ENCODE measurements at places on chromosomes 4 and X. TPM values are rescaled to one million over a fixed set of nuclear protein-coding genes. Genes with fewer than 3 reads are reported as not detected.

L1CAM gene
- total RNA-seq: 16.6 TPM

- DNase-seq: no peak
Observed at GRCh38 chrX:15072880-15073279, 197.0 kb downstream of the ASB9 start.

DNA sequence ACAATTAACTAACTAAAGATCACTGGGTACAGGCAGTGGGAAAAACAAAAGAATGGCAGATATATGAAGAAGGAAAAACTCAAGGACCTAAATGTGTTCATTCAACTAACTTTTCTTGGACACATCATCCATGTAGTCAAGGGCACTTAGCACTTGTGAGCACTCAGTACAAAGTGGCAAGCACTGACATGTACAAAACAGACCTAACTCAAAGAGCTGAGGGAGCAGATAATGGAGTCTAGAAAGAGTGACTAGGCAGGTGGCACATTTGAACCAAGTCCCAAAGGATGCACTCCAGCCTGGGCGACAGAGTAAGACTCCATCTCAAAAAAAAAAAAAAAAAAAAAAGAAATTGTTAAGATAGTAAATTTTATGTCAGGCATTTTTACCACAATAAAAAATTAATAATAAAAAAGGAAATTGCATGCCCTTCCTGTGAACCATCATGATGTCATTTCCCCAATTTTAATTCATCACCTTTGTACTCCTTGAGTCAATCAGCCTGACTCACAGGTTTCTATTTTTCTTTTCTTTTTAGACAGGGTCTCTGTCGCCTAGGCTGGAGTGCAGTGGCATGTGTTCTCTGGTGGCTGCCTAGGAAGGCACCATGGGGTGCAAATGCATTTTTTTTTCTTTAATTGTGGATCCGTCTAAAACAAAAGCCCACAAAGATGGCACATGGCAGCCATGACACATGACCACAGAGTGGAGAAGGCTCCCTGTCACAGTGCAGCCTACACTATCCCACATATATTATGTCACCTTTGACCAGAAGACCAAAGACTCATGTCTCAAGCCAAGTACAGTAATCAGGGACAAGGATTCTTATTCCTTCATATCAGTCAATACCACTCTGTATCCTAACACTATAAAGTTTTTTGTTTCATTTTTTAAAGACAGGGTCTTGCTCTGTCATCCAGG, 91.9 kb downstream of the CHST7 start:
- no peak for DNase-seq

GRCh38 chr4:11710453-11711093, 281.9 kb upstream of the HS3ST1 start:
- no peak for DNase-seq

- DNase-seq: no peak
Observed at GRCh38 chr4:9847968-9848748, 66.7 kb downstream of the DRD5 start.

RPS6KA6 gene
- 2.3 TPM for total RNA-seq

GRCh38 chr4:83054928-83055327, 19.9 kb downstream of the COPS4 start:
- DNase-seq: no peak

- DNase-seq: no peak
Observed at GRCh38 chr4:150886597-150886996, 128.5 kb downstream of the LRBA start.

NXF3 gene
- total RNA-seq: not detected

DNA sequence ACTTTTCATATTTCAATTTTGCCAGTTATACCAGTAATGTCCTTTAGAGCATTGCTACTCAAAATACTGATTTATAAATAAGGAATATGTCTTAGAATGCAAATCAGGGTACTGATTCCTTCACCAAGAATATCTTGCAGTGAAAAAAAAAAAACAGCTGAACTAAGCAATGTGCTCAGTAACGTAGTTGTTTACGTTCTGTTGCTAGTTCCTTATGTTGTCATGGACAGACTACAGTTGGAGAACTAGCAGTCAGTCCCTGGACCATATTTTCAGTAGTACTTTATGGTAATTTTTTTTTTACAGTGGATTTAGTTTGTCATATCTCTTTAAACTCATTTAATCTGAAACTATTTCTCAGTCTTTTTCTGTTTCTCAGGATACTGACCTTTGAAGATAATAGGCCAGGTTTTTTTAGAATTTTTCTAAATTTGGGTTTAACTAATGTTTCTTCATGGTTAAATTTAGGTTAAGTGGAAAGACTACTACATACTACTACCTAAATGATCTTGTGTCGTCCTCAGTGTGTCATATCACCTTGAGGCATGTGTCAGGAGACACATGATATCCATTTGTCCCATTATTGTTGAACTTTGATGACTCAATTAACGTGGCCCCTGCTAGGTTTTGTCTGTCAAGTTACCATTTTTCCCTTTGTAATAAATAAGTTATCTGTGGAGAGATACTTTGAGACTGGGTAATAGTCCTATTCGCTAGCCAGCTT, 21.0 kb downstream of the SMARCAD1 start:
- DNase-seq: no peak
